ENCODE measurements at places on chromosomes 4 and X. TPM values are rescaled to one million over a fixed set of nuclear protein-coding genes. Genes with fewer than 3 reads are reported as not detected.

DNA sequence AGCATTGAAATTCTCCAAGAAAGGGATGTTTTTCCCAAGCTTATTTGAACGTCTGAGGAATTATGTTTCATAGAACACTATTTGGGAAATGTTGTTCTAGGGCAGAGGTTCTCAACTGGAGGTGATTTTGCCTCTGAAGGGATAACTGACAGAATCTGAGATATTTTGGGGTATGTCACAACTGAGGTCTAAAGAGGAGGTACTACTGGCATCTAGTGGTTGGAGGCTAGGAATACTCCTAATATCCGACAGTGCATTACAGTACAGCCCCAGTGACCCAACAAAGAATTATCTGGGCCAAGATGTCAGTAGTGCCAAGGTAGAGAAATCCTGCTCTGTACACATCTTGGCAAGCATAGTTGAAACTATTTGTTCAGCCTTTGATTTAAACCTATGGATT, 6.4 kb downstream of the HSPA4L start:
- H3K4me1 ChIP-seq = peaks cover 5% of the 10 kb centered on the region
- H3K27ac ChIP-seq = no peak overlapping the region
- peaks cover 44% of the 10 kb centered on the region for H3K27me3 ChIP-seq
- DNase-seq = no peak
- H3K4me3 ChIP-seq = no peak overlapping the region

- DNase-seq = no peak
- H3K4me3 ChIP-seq = no peak overlapping the region
- H3K4me1 ChIP-seq = no peaks in the 10 kb centered on the region
- H3K27me3 ChIP-seq = no peaks in the 10 kb centered on the region
- no peaks in the 10 kb centered on the region for H3K36me3 ChIP-seq
Observed at GRCh38 chr4:93263166-93263565, 565.4 kb upstream of the ATOH1 start.

GRCh38 chr4:184563621-184564020, 85.6 kb downstream of the CASP3 start:
- no peak for DNase-seq
- H3K27ac ChIP-seq = no peak overlapping the region

DNA sequence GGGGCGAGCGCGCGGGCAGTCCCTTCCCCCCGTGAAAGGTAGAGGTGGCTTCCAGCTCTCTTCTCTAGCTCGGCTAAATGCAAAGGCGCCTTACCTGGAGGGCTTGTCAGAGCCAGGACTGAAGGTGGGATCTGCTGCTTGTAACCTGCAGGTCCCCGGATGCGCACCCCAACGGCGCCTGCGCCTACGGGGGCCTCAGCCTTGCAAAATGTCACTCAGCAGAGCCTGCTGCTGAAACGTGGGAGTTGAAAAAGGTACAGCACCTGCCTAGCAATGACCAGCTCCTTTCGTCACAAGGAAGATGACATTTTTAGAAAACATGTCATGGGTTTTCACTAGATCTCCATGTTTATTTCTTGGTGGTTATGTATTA, 583 bp downstream of the ABHD18 start:
- peaks cover 6% of the 10 kb centered on the region for H3K36me3 ChIP-seq
- no peaks in the 10 kb centered on the region for H3K27me3 ChIP-seq
- DNase-seq = peak; percentile 80
- H3K4me1 ChIP-seq = peaks cover 34% of the 10 kb centered on the region
- H3K4me3 ChIP-seq = peak overlapping the region; percentile 93

DNA sequence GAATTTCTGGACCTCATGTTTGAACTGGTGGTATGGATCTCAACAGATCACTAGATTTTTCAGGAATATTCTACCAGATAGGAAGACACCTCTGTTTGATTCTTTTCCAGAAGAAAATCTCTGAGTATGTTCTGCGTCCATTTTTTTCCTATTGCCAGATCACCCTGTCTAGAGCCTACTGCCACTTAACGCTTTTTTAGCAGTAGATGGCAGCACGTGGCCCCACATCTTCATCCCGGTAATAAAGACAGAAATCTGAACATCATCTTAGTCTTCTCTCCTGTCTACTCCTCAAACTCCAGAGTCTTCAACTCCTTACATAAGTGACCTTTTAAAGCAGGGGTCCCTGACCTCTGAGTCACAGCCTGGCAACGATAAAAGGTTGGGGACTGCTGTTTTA, 184.7 kb downstream of the TMA16 start:
- H3K36me3 ChIP-seq = no peaks in the 10 kb centered on the region
- H3K27me3 ChIP-seq = no peaks in the 10 kb centered on the region
- no peak overlapping the region for H3K4me3 ChIP-seq

- no peaks in the 10 kb centered on the region for H3K4me1 ChIP-seq
- DNase-seq = peak; percentile 4
- peaks cover 2% of the 10 kb centered on the region for H3K27me3 ChIP-seq
- H3K4me3 ChIP-seq = no peak overlapping the region
- H3K27ac ChIP-seq = no peak overlapping the region
Observed at GRCh38 chr4:151195801-151196200, 81.2 kb upstream of the PRSS48 start.

UGT2A1 gene
- total RNA-seq = not detected

All from activated naive CD4-positive, alpha-beta T cell treated with anti-CD3 and anti-CD28 coated beads for 36 hours (primary cell).